ENCODE measurements at places on chromosomes 6 and 20. TPM values are rescaled to one million over a fixed set of nuclear protein-coding genes. Genes with fewer than 3 reads are reported as not detected.

Gene ZBP1
- total RNA-seq: not detected

Gene TP53TG5
- not detected for total RNA-seq

Gene NNAT
- 13.8 TPM for total RNA-seq

Gene HLA-DPA1
- total RNA-seq: 12.8 TPM

Gene BMP5
- total RNA-seq: not detected

Gene POU5F1
- total RNA-seq: not detected

Gene BPIFB2
- total RNA-seq: not detected

DNA sequence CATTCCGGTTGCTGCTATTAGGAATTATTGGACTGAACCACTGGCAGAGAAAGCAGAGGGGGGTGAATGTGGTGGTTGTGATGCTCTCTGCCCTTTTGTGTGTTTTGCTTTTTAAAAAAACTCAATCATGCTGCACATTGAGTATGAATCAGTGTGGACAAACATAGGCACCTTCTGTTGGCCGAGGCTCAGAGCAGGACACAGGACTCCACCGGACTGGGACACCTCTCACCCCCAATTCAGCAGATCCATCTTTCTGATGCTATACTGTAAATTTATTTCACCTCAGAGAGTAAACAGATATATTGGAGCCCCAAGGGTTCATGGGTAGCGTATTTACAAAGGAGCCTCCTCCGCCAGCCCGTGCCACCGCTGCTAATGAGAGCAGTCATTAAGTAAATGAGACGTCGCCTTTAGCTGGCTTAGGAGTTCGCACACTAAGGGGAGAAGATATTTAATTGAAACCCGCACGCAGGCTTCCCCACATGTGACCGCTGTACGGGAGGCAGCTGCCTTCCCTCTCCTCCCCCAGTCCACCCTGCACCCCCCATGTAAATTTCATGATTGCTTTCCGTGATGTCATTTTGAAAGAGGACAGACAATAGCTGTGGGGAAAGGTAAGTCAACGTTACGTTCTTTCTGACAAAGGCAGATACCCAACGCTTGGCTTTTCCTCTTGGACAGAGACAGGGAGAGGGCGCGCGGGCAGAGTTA lies at the start of gene MYT1:
Gene MYT1, plus strand, starts transcription at position 330 of the 714 bp plus-strand sequence. CDS start 34,410 bp downstream, outside the sequence.
- no peak for DNase-seq

DNA sequence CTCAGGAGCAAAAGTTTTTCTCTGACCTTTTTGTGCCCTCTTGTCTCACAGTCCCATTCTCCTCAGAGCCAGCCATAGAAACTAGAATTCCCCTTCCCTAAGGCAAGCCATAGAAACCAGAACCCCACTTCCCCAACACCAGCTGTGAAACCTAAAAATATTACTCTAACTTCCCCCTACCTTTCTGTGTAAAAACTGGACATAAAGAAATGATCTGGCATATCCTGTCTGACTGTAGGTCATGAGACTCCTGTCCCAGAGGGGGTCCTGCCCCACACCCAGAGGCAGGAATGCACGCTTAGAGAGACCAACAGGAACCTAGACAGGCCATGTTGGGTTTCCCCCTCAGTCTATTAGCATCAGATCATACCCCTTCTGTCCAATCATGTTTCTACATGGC lies 140.6 kb upstream of the SLC22A16 start:
- DNase-seq: no peak

GRCh38 chr20:50278377-50278683 lies 87.7 kb downstream of the CEBPB start:
- no peak for DNase-seq

- peak; percentile 86 for DNase-seq
These were observed 10.1 kb upstream of the PYGB start for GRCh38 chr20:25237610-25238318.

DNA sequence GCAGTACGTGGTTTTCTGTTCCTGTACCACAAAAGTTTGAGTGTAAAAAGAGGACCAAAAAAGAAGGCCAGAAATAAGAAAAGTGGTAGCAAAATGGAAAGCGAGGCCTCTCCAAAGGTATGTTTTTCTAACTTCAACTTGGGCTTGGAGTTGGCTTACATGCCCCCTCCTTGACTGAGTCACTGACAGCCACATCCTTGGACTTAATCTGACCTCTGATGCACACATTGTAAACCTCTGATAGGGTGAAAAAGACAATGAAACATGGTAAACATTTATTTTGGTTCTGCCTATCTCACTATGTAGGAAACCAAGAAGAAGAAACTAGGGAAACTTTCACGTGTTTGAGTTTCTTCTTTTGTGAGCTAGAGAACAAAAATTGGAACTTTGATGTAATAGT lies 503.2 kb upstream of the ID4 start:
- no peak for DNase-seq

GRCh38 chr6:37860226-37860839 lies 40.8 kb downstream of the ZFAND3 start:
- peak; percentile 27 for DNase-seq

GRCh38 chr6:44650495-44650894 lies 263.0 kb downstream of the CDC5L start:
- DNase-seq: no peak

DNA sequence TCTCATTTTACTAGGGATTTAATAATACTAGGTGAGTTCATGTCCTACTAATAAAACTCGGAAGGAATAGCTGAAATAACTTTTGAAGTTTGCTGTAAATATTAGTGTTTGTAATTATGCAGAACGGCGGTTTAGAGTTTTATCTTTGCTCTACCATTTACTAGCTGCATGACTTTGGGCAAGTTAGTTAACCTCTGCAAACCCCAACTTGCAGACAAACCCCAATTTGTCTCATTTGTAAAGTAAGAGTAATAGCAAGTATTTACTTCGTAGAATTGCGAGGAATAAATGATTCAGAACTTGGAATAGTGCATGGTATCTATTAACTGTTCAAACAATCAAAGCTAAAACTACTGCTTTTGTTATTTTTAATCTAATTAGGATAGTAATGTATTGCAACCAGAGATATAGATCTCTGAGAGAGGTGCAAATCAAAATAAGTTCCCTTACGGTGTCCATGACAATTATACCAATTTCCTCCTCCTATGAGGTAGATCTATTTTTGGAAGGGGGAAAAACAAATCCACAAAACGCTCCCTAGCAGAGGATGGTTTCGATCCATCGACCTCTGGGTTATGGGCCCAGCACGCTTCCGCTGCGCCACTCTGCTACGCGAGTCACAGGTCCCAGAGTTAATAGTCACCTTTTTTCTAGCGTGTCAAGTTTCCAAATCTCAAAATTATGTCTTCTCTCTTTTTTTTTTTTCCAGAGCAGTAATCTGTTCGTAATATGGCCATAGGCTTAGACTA lies 35.1 kb upstream of the BTN3A2 start:
- no peak for DNase-seq

DNA sequence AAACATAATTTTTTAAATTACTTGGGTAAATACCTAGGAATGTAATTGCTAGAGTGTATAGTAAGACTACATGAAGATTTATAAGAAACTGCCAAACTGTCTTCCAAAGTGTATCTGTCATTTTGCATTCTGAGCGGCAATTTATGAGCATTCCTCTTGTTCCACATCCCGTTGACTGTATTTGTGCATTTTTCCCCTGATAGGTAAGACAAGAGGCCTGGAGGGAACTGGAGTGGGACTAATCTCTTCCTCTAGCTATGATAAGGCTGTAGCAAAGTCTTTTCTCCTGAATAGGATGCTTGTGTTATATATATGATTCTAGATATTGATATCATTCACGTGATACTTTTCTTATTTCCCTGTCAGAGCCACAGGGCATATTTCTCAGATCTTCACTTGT lies 1557.5 kb downstream of the GRIK2 start:
- no peak for DNase-seq

DNA sequence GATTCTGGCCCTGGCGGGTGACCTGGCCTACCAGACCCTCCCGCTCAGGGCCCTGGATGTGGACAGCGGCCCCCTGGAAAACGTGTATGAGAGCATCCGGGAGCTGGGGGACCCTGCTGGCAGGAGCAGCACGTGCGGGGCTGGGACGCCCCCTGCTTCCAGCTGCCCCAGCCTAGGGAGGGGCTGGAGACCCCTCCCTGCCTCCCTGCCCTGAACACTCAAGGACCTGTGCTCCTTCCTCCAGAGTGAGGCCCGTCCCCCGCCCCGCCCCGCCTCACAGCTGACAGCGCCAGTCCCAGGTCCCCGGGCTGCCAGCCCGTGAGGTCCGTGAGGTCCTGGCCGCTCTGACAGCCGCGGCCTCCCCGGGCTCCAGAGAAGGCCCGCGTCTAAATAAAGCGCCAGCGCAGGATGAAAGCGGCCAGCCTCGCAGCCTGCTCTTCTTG lies 868 bp upstream of the SLC2A4RG start:
- DNase-seq: no peak

GRCh38 chr20:57672164-57672563 lies 37.7 kb downstream of the PMEPA1 start:
- DNase-seq: peak; percentile 60

DNA sequence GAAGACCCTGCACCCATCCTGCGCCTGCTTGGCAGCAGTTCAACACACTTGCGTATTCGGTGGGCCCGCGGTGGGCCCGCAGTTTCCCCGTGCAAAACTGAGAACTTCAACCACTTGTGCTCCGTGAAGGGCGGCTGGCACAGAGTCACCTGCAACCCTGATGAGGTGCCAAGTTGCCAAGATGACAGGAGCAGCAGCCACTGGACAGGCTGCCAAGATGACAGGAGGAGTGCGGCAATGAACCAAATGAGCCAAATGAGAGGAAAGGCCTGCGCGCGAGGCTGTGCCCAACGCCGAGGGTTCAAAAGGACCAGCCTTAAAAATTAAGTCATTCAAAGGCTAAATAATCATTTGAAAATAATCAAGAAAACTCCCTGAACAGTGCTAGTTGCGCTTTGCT lies 20.1 kb downstream of the DIDO1 start:
- DNase-seq: no peak

- no peak for DNase-seq
These were observed 1176.8 kb upstream of the ADGRB3 start for GRCh38 chr6:67458265-67458664.

GRCh38 chr6:137216106-137216505 lies 3.1 kb downstream of the IFNGR1 start:
- no peak for DNase-seq

- no peak for DNase-seq
These were observed 386.2 kb downstream of the THBS2 start for GRCh38 chr6:168867247-168868102.

DNA sequence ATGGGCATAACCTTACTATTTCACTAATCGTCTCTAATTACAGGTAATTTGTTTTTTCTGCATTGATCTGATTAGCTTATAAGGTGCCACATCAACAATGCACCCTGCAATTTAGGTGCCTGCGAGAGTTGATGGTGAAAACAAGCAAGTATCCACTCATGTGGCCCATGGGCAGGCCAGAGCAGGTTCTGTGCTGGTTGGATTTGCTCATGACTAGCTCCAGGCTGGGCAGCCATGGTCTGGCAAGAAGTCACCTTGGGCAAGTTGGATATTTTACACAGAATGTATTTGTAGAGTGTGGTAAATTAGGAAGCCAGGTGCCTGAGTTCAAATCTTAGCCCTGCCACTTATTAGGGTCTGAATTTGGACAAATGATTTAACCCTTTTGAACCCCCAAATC lies 25.3 kb downstream of the RAB44 start:
- no peak for DNase-seq

- DNase-seq: no peak
These were observed 321.1 kb upstream of the SULF2 start for GRCh38 chr20:48106428-48106827.

DNA sequence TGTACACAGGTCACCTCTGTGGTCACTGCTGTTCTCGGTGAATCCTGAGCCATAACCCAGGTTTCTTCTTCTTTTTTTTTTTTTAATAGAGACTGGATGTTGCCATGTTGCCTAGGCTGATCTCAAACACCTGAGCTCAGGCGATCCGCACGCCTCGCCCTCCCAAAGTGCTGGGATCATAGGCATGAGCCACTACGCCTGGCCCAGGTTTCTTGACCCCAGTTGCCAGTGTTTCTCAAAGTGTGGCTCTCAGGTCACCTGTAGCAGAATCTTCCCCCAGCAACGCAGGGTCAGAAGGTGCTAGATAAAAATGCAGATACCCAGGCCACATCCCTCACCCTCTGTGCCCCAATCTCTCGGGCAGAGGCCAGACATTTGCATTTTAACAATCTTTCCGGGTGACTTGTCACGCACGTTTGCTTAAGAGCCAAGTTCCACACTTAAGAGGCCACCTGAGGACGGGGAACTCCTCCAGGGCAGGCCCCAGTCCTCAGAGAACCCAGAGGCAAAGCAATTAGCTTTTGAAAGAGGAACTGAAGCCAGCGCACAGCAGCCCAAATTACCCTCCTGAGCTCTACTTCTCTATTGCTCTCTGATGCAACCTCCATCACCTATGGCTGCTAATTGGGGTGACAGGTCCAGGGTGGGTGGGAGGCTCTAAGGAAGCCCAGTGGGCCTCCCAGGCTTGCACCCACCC lies 81.8 kb downstream of the NFATC2 start:
- DNase-seq: no peak

GRCh38 chr6:19268718-19269117 lies 568.5 kb upstream of the ID4 start:
- no peak for DNase-seq

GRCh38 chr6:11039040-11039439 lies 5.1 kb downstream of the ELOVL2 start:
- DNase-seq: no peak

GRCh38 chr20:31781945-31782344 lies 37.2 kb upstream of the MYLK2 start:
- DNase-seq: no peak

GRCh38 chr6:98836962-98837944 lies 2.9 kb downstream of the POU3F2 start:
- no peak for DNase-seq

DNA sequence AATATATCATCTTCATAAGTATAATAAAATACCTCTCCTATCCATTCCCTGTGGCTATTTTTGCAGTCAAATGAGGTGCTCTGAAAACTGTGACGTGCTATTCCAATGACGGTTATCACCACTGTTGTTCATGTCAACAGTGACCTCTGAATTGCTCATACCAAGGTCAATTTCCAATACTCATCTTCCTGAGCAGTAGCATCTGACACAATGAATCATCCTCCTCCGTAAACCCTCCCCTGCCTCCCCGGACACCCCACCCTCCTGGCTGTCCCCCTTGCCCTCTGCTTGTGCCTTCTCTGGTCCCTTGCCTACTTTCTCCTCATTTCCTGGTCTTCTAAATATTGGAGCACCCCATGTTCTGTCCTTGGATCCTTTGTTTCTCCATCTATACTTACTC lies 77.7 kb upstream of the SLC22A23 start:
- no peak for DNase-seq

- peak; percentile 83 for DNase-seq
These were observed 75.4 kb downstream of the FILIP1 start for GRCh38 chr6:75418233-75418632.

DNA sequence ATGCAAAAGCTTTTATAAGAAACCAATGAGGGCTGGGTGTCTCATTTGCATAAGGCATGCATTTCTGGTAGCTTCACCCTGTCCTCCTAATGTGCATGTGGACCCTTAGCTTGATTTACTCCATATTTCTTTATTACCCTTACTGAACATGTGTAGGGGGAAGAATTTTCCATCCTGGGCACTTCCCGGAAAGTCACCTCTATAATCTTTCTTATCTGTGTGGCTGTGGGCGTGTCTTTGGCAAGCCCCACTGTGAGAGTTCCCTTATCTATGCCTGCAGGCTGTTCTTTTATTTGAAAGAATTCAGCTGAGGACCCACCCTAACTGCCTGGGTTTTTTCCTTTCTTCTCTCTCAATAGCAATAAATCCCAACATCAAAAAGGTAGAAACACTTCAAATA lies 627.8 kb downstream of the DOK5 start:
- no peak for DNase-seq
